Activated CD4-positive, alpha-beta T cell treated with anti-CD3 and anti-CD28 coated beads, Interleukin-2, amount 10 ng/mL, durations not matched to agents 24 days and 14 days (primary cell): ENCODE measurements at places on chromosomes 11 and 22. TPM values are rescaled to one million over a fixed set of nuclear protein-coding genes. Genes with fewer than 3 reads are reported as not detected.

DNA sequence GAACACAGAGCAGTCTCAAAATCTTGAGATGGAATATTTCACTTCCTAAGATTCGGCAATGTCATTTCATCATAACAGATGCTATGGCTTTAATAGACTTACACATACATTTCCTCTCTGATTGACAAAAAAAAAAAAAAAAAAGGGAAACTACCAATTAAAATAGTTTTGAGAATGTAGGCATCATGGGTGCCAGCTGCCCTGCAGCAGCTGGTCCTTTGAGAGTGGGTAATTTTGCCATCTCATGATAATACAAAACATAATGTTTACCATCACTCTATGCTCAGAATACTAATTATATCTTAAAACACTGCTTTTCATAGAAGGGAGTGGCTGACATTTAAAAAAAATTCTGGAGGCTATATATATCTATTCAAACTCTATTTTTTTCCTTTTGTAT is 775.6 kb upstream of the CCDC90B start:
- no peak for DNase-seq

The RAB38 gene
- 2.0 and 2.2 TPM in 2 replicates for total RNA-seq

DNA sequence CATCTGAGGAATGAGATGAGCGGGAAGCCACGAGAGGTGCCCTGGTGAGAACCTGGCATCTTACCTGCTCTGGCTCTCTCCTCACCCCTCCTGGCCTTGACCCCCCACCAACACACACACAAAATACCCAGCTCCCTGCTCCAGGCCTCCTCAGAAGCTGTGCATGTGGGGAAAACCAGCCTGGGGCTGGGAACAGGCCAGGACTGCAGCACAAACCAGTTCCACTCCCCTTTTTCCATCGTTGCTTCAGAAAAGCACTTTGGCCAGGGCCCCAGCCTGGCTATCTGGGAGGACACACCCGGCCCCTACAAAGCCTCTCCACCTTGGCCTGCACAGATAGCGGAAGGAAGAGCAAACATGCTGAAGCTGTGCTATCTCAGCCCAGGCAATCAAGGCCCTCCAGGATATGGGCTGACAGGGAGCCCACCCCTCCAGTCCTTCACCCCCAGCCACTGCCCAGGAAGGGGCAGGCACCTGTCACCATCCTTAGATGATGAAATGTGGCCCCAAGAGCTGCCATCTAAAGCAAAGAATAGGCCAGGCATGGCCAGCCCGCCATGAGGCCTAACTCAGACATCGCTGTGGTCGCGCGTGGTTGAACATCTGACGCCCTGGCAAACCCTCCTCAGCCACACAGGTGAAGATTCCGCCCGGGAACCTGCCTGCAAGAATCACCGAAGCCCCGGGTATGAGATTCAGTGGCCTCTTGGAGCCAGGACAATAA is 35.4 kb downstream of the PISD start:
- DNase-seq = no peak

DNA sequence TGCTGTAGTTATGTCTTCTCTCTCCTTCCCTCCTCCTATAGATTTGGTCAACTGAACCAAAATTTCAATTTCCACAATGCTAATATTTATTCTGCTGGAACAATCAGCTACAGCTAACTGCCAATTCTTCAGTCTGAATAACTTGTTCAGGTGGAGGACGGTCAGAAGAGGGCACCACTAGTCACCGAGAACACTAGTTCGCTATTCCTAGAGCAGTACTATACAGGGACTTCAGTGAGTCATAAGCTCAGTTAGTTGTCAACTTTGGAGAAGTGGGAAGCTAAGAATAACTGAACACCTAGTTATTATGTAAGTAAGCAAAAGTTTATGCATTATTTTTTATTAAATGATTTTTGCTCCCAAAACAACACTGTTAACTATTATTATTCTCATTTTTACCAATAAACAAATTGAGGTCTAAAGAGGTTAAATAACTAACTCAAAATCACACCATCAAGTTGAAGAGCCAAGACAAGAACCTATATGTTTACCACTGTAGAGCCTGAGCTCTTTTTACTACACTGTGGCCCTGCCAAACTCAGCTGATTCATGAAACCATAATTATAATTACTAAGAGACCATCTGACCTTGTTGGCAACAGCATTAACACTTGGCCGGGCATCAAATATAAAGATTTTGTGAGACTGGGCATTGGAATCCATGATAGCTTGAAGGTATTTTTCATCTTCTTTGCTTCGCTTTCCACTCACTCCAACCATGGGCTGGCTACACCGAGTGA is 59.0 kb downstream of the CEP57 start:
- DNase-seq = peak; percentile 70

DNA sequence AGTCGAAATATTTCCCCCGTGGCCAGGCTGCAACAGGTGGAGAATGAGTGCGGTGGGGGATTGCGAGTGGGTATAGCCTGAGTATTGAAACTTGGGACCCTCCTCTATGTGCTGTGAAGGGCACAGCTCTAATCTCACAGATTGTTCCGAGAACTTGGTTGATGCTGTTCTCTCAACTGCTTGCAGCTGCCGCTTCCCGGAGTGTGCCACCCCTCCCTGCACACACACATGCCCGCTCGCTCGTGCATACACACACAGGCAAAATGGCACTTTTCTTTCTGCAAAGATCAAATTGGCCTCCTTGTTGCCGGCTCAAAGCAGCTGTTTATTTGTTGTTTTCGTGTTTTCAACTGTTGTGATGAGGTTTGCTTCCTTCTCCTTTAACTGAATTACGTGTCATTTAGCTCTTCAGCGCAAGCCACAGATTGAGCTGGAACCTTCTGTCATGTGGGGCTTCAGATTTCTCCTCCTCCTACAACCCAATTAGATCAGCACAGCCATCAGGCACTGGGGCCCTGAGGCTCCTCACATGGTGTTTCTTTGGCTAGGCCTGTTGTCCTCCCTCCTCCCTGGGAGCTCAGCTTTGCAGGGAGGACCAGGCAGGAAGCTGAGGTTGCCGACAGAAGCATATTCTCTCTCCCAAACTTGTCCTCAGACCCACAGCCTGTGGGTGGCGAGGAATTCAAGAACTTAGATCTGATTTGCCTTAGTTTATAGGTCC is 13.9 kb upstream of the B3GAT1 start:
- DNase-seq = no peak

GRCh38 chr11:63567044-63567840 is 4.1 kb upstream of the PLAAT2 start:
- peak; percentile 93 for DNase-seq

DNA sequence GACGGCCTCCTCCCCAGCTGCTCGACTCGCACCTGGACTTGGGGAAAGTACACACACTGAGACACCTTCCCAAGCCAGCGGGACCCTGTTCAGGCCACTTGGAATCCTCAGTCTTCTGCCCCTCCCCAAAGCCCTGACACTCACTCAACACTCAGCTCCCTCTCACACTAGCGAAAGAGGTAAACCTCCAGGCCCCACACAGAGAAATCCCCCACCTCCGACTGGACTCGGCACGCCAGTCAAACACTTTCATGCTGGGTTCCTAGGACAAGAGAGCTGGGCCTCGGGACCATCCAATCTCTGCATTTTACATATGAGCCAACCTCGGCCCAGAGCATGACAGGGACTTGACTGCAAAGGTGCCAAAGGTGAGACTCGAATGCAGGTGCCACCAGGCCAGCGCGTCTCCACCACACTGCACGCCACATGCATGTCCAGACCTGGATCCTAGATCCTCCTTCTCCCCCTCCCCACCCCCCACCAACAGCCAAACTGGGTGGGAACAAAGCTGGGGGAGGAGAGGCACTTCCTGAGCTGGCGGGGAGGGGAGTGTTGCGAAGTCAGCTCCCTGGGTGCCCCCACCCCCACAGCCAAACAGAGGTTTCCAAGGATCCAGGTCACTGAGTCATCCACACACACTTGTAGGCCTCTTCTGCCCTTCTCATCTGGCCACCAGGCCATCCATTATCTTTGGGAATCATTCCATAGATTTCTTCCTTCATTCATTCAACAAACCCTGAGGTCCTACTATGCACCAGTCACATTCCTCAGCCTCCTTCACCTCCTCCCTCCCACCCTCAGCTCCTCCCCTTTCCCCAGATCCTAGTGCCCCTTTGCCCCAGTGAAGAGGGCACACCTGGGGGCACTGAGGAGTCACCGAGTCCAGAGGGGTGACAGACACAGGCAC is 10.7 kb upstream of the CD5 start:
- peak; percentile 86 for DNase-seq

The SAA2 gene
- not detected in 2 replicates for total RNA-seq

The SCGB1D2 gene
- not detected in 2 replicates for total RNA-seq

The OR4C46 gene
- total RNA-seq = not detected in 2 replicates

The GLB1L2 gene
- 10.2 and 11.2 TPM in 2 replicates for total RNA-seq

DNA sequence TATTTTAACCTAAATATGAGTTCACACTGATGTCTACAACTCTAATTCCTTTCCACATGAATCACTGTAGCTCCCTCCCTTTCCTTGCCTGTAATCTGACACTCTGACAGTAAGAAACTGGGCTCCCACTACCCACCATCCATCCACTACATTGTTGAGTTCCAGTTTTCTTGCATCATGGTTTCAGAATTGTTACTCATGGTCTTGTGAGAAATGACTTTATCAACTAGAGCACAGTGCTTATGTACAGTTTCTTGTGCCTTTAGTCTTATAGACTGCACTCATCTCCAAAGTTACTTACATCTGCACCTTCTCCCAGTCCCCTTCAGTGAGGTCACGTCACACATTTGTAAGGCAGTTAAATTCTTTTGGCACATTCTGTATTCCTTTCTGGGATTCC is 78.6 kb downstream of the RTL6 start:
- DNase-seq = no peak

The PYGM gene
- total RNA-seq = 2.4 and 3.1 TPM in 2 replicates

GRCh38 chr22:43481568-43482317 is 69.9 kb downstream of the MPPED1 start:
- DNase-seq = peak; percentile 63

GRCh38 chr11:278001-278951 is at the start of gene NLRP6:
Gene NLRP6, plus strand, starts transcription at chr11:278407. Its CDS starts 163 bp downstream, at chr11:278570.
- no peak for DNase-seq

The KCNJ1 gene
- total RNA-seq = not detected in 2 replicates

DNA sequence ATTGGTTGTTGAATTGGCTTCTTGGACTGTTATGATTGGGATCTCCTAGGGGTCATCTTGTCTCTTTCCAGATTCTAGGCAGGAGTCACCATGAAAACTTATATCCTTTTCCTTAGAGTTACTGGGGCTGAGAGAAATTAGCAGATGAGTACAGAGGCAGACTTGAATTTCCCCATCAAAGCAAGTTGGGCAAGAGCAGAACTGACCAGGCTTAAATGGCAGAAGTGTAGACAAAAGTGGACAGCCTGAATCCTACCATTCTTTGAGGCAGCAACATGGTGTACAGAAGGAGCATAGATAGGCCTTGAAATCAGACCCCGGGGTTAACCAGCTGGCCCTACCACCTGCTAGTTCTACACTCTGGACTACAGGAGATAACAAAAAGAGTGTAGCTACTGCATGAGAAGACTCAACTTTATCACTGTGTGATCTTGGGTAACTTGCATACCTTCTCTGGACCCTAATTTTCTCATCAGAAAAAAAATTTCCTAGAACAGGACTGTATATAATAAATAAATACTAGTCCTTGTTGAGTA is 427.4 kb upstream of the CADM1 start:
- no peak for DNase-seq

GRCh38 chr11:128521682-128522054 is 65.7 kb downstream of the ETS1 start:
- DNase-seq = peak; percentile 83

GRCh38 chr11:63530021-63530420 is 6.6 kb upstream of the PLAAT4 start:
- no peak for DNase-seq

- DNase-seq = no peak
These were observed 15.0 kb upstream of the TMEM135 start for GRCh38 chr11:87022738-87023137.

DNA sequence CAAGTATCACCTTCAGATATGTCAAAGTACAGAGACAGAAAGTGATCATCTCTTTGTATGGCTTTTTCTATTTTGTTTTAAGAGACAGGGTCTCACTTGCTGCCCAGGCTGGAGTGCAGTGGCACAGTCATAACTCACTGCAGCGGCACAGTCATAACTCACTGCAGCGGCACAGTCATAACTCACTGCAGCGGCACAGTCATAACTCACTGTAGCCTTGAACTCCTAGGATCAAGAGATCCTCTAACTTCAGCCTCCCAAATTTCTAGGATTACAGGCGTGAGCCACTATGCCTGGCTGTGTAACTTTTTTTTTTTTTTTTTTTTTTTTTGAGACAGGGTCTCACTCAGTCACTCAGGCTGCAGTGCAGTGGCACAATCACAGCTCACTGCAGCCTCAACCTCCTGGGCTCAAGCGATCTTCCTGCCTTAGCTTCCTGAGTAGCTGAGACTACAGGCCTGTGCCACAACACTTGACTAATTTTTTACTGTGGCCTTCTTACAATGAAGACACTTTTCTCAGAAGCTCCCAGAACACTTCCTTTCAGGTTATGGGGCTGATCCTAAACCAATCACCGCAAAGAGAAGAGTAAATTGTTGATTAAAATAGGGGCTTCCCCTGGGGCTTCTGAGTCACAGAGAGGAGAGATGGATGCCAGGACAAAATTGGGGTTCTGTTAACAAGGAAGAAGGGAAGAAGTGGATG is 9.0 kb upstream of the HIKESHI start:
- DNase-seq = peak; percentile 77

The OR56A5 gene
- not detected in 2 replicates for total RNA-seq

DNA sequence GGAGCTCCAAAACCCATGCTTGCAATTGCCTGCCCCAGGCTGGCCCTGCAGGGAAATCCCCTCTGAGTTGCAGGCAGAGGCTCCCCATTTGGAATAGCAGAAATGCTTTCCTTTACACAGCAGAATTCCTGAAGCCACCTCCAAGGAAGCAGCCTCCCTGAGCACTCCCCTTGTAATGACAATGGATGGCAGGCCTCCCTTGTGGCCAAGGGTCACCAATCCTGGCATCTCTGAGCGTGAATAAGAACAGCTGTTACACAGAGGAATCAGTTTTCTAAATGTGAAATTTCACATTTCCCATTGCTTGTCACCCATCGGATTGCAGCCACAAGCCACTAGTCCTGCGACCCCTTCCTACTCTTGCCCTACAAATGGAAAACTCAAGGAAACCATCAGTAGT is 107.6 kb downstream of the GALNT18 start:
- no peak for DNase-seq

DNA sequence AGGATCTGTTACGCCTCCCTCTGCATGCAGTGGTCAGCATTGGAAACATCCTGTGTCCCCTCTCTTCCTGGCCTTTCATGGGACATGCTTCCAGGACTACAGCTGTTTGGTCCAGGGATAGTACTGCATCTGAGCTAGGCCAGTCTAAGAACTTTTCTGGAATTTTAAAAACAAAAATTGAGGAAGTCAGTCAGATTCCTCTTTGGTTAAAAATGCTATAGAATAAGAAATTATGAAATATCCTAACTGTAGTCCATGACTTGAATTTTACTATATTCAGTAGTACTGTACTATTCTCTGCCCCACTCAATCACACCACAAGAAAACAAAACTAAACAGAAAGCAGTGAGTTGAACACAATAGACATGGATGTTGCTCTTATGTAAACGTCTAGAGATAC is 201.0 kb upstream of the CADM1 start:
- no peak for DNase-seq

- DNase-seq = no peak
These were observed 5.5 kb upstream of the PHLDA2 start for GRCh38 chr11:2934611-2935239.

GRCh38 chr22:21791635-21792625 is 56.3 kb upstream of the YPEL1 start:
- peak; percentile 63 for DNase-seq

The STIP1 gene
- 521 and 535 TPM in 2 replicates for total RNA-seq

The NRIP3 gene
- 4.8 and 5.3 TPM in 2 replicates for total RNA-seq

- no peak for DNase-seq
These were observed 2.7 kb downstream of the DRD2 start for GRCh38 chr11:113472471-113472870.
